ENCODE measurements at places on chromosomes 2 and 18. TPM values are rescaled to one million over a fixed set of nuclear protein-coding genes. Genes with fewer than 3 reads are reported as not detected.
A peak's percentile ranks its signal among the peaks of the same experiment; 100 is the strongest.

SLC5A7 gene
- total RNA-seq: not detected

ALKAL2 gene
- not detected for total RNA-seq

RIF1 gene
- 48.6 TPM for total RNA-seq

DNA sequence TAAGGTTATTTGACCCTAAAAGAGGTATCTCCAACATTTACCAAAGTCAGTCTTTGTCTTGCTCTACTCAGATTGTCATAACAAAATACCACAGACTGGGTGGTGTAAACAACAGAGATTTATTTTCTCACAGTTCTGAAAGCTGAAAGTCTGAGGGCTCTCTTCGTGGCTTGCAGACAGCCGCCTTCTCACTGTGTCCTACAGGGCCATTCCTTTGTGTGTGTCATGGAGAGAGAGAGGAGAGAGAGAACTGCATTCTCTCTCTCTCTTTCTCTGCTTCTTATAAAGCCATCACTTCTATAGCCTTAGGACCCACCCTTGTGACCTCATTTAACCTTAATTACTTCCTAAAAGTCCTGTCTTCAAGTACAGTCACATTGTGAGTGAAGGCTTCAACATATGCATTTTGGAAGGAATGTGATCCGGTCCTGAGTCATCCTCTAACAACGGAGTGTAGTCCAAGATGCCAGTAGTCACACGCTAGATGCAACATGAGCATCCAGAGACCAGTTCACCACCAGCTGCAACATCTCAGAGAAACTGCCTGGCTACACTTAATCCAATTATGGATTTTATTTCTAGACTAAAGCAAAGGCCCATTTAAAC is 130.2 kb downstream of the CD226 start:
- peak; percentile 49 for DNase-seq

COL6A3 gene
- total RNA-seq: 2.5 TPM

- DNase-seq: no peak
Observed at GRCh38 chr2:160635488-160635887, 141.9 kb upstream of the RBMS1 start.

PARD6G gene
- total RNA-seq: 8.8 TPM

DNA sequence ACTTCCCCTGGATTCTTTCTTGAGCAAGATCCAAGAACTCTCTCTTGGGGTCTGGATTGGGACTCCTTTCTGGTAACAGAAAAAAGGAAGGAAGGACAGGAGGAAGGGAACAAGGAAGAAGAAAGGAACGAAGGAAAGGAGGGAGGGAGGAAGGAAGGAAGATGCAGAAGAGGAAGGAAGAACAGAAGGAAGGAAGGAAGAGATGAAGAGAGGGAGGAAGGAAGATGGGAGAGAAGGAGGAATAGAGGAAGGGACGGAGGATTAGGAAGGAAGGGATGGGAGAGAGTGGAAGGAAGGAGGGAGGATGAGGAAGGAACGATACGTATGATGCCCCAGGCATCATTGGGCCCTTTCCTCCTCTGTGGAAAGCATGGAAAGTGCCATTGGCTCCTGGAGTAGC is 58.6 kb downstream of the CYP26B1 start:
- DNase-seq: no peak

DNA sequence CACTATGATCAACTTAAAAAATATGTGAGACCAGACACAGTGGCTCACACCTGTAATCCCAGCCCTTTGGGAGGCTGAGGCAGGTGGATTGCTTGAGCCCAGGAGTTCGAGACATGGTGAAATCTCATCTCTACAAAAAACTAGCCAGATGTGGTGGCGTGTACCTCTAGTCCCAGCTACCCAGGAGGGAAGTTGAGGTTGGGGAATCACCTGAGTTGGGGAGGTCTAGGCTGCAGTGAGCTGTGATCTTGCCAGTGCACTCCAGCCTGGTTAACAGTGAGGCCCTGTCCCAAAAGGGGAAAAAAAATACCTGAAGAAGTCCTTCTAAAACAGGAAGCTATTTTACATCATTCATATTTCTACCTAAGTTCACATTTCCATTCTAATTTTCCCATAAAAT is 144.0 kb downstream of the EML6 start:
- DNase-seq: no peak

DNA sequence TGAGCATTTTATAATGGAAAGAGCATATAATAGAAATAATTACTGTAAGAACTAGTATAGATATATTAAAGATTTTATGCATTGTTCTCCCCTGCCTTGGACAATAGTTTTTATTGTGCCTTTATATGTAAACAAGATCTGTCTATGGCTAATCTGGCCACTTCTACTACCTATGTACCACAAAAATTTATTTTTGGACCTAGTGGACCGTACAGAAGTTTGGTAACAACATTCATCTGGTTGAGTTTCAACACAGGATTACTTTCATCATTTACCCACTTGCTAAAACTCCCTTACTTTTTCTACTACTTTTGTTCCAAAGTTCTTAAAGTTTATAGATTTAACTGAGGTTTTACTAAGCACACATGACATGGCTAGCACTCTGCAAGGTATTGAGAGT is 13.2 kb upstream of the MYOM1 start:
- DNase-seq: no peak

CRYBA2 gene
- total RNA-seq: not detected
